ENCODE measurements at places on chromosomes 6 and 20. TPM values are rescaled to one million over a fixed set of nuclear protein-coding genes. Genes with fewer than 3 reads are reported as not detected.
A peak's percentile ranks its signal among the peaks of the same experiment; 100 is the strongest.

DNA sequence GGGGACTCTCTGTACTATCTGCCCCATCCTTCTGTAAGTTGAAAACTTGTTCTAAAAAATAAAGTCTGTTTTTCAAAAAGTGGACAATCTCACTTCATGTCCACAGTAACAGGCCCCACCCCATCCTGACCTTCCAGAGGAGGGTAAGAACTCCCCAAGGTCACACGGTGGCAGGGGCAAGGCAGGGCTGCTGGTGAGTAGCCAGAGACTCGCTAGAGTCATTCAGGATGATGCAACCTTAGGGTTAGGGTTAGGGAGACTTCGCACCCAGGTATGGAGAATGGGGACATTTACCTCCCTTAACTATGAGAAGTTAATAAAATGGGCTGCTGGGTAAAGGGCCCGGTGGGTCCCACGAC is 15.4 kb downstream of the PEDS1 start:
- DNase-seq, result no peak

DNA sequence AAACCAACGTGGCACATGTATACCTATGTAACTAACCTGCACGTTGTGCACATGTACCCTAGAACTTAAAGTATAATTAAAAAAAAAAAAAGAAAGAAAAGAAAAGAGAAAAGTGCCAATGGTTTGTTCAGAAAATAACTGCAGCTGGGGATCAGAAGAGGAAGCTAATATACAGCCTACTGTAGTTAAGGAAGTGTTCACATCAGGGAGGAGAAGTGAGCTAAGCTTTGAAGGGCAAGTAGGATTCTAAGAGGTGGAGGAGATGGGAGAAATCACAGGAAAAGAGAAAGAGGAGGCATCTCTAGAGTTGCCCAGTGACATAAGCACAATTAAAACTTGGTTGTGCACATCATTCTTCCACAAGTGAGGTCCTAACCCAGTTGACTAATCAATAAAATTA is 214.4 kb upstream of the DTNBP1 start:
- no peak for DNase-seq

DNA sequence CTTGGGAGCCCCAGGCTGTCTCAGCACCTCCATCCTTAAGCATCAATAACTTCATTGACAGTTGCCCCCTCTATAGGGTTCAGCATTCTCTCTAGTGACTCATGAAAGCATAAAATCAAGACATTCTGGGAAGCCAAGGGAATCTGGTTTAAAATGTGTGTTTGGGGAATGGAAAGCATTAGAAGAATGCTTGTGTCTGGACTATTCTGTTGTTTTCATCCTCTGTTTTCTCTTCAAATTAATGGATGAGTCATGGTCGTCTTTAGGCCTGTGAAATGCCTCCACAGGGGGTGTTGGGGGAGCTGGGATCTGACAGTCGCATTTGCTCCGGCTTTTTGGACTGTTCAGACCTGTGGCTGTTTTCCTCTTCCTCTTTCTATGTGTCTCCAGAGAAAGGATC is 279.7 kb downstream of the CDC5L start:
- peak; percentile 77 for DNase-seq

DNA sequence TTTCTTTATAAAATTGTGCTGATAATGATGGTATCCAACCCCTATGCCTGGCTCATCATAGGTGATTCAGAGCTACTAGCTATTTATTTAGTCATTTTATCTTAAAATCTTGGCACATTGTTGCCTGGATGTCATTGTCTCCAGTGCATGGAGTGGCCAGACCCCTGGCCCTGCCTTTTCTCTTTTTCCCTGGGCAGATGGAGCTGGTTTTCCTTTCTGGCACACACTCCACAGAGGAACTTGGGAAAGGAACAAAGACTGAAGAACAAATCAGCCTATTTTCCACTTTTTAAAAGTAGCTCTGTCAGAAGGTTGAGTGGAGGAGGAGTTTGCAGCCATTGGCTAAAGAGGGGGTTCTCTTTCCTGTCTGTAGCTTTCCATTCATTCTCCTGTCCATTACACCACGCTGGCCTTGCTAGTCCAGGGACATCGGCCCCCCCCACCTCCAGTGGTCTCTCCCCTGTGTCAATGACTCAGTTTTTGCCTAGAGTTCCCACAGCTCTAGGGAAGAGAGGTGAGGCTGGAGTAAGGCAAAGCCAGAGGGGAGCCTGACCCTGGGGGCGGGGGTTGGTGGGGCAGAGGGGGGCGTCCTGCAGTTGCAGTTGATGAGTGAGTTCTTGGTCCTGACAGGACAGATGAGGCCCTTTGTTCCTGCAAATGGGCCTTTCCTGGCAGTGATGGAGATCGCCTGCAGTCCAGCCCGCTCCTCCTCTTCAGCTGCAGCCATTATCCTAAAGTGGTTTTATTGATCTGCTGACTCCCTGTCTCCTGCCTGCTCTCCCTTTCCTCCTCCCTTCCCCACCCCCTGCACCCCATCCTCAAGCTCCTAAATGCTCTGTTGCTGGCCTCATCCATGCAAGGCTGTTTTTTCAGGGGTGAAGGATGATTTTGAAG is 774.5 kb downstream of the DHX35 start:
- DNase-seq, result no peak

GRCh38 chr20:5835871-5836270 is 85.7 kb downstream of the SHLD1 start:
- peak; percentile 57 for DNase-seq

GRCh38 chr20:61234224-61234890 is 17.7 kb upstream of the CDH4 start:
- no peak for DNase-seq

GRCh38 chr6:51934098-51934497 is 153.3 kb downstream of the PKHD1 start:
- DNase-seq, result no peak

DNA sequence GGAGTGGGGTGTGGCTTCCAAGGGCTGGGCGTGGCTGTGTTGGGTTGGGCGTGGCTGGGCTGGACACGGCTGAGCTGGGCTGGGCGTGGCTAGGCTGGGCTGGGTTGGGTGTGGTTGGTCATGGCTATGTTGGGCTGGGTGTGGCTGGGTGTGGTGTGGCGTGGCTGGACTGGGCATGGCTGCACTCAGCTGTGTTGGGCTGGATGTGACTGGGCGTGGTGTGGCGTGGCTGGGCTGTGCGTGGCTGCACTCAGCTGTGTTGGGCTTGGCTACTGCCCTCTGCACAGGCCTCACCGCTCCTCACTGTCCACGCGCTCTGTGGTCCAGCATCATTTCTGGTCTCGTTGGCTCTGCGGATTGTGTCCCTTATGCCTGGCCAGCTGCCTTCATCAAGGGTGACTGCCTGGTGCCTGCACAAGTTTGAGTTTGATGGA is 43.5 kb upstream of the SLCO4A1 start:
- DNase-seq, result no peak

DNA sequence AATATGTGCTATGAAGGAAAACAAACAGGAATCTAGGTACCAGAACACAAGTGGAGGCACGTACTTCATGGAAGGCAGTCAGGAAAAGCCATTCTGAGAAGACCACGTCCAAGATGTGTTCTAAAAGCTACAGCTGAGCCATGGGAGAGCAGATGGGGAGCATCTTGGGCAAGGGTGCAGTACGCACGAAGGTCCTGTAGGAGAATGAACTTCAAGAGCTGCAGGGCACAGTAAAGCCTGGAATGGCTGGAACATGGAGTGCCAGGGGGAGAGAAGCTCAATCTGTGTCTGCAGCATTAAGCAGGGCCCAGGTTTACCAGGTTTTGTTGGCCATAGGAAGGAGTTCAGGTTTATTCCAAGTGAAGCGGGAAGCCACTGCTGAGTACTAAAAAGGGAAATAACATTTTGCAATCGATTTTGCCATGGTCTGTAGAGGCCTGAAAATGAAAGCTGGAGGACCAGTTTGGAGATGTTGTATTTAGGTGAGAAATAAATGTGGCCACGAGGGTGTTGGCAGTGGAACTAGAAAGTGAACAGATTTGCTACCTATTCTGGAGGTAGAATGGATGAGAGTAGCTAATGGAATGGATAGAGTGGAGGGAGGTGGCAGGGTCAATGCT is 29.9 kb downstream of the ADTRP start:
- DNase-seq, result no peak

DNA sequence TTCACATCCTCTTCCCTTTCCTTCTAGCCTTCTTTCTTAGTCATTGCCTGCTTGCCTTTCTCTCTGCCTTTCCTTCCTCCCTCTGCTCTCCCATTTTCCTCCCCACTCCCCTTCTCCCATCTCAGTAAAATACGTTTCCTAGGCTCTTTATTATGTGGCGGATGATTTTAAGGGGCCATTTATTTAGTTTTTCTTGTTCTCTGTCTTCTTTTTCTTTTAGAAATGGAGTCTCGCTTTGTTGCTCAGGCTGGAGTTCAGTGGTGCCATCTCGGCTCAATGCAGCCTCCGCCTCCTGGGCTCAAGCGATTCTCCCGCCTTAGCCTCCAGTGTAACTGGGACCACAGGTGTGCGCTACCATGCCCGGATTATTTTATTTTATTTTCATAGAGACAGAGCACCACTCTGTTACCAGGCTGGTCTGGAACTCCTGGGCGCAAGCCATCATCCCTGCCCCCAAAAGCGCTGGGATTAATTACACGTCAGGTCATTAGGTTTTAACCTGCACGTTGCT is 1.5 kb downstream of the MTHFD1L start:
- DNase-seq, result no peak

DNA sequence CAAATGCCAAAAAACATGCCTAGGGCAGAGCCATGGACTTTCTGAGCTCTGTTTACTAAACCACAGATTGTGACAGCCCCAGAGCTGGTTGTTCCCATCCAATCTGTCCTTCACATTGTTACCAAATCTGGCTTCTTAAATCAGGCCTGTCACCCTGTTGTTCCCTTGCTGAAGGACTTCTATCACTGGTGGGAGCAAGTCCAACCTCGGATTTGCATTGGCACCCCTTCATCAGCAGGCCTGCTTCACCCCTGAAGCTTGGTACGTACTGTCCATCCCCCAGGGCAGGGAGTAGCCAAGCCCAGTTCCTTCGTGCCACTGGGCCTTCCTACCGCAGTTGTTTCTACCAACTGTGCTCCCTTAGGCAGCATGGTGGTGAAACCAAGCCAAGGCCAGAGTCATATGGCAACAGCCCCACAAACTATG is 357.3 kb upstream of the JARID2 start:
- DNase-seq, result no peak

DNA sequence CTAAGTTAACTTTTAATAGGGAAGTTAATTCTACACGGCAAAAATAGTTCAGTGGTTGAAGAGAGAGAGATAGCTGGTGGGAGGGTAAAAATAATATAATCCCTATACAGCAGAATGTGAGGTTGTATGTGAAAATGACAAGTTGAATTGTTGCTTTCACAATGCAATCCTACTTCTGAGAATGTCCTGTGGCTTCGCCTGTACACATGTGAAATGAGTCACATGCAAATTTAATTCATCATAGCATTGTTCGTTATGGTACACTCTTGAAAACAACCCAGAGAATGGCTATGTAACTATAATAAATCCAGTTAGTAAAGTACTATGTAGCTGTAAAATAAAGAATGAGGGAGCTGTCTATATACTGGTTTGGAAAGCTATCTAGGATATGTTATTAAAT is 46.0 kb upstream of the HINT3 start:
- DNase-seq, result peak; percentile 76

GRCh38 chr6:105981002-105981887 is 104.9 kb upstream of the PRDM1 start:
- no peak for DNase-seq

DNA sequence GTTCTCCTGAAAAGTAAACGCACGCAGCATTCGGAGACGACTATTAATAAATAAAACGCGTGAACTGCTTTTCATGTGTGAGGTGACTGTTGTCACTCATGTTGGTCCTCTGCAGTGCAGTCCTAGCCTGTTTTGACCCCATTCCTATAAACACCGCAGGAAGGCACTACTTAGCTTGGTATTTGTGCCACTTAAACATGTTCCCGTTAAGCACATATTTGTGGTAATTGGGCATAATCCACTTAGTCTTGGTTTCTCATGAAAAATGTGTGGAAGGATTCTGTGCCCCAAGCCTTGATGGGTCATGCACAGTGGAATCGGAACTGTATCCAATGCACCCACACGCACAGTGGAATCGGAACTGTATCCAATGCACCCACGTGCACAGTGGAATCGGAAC is 313.9 kb downstream of the THBS2 start:
- DNase-seq, result no peak

GRCh38 chr6:17281100-17281496 is at the start of gene RBM24:
RBM24 (plus strand) TSS chr6:17281361; CDS start chr6:17281582, 221 bp downstream.
- DNase-seq, result peak; percentile 79

- peak; percentile 94 for DNase-seq
These were observed 672.9 kb upstream of the MARCKS start for GRCh38 chr6:113184291-113184690.

- no peak for DNase-seq
These were observed 18.7 kb downstream of the SOX4 start for GRCh38 chr6:21612067-21612745.

DNA sequence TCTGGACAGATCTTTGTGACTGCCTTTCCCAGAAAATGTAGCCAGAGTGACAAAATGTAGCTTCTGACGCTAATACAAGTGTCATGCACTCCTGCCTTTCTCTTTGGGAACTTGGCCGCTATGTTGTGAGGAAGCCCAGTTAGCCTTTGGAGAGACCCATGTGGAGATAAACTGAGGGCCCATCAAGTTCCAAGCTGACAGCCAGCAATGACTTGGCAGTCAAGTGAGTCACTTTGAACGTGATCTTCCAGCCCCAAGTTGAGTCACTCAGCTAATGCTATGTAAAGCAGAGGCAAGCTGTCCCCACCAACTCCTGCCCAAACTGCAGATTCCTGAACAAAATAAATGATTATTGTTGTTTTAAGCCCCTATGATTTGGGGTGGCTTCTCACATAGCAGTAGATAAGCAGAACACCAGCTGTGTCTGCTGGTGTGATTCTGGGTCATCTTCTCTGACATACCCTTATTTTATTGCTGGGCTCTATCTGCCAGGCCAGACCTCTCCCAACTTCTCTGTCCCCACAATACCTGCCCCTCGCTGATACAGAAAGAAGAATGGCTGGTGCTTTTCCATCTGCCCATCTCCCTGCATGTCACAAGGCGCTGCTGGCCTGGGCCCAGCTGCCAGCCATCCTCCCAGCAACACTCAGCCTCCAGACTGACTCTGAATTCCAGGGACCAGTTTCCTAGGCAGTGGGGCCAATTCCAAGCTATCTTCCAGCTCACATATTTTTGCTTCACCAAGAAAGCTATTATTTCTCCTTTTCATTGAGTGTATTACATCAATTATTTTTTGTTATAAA is 274.8 kb downstream of the LRFN2 start:
- DNase-seq, result peak; percentile 3

DNA sequence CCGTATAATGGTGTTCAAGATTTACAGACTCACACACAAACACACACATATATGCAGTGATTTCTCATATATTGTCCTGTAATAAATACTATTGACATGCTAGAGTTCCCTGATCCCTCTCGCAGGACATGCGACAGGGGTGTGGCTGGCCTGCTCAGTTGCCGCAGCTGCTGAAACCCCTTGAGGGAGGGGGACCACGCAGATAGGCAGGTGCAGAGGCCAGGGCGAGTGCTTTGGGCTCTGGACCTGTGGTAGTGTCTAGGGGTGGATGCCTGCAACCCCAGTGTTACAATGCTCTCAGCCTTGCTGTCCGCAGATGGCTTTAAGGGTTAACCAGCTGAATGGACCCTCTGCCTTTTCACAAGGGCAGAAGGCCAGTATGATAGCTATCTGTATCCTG is 706.2 kb downstream of the EYS start:
- no peak for DNase-seq

GRCh38 chr6:52976591-52977035 is 18.5 kb downstream of the GSTA4 start:
- DNase-seq, result no peak

Gene MUCL3
- total RNA-seq, result not detected

Gene PGC
- not detected for total RNA-seq

Gene DEFB132
- not detected for total RNA-seq

Gene DEFB128
- not detected for total RNA-seq

Gene RSPH3
- 3.0 TPM for total RNA-seq

Gene FRS3
- total RNA-seq, result 0.54 TPM

Gene SLC22A16
- not detected for total RNA-seq

Gene KCNG1
- total RNA-seq, result 23.7 TPM

All from IMR-90 (cell line).